ENCODE measurements at places on chromosomes 1 and 21.

DNA sequence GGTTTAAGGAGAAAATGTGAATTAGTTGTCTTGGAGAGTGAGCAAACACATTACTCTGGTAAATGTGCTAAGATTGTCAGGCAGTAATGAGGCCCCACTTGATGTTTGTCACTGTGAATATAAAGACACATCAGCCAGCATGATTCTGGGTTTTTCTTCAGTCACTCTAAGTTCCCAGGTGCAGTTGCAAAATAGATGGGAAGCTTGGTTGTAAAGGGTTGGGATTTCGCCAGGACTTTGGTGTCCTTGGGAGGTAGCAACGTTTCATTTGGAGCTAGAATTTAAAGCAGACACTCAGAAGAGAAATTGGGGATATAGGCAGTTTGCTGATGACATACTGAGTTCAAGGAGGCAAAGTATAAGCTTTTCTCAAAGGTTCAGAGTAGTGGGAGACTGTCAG is 154.3 kb downstream of the MAST2 start:
- no peak for DNase-seq

DNA sequence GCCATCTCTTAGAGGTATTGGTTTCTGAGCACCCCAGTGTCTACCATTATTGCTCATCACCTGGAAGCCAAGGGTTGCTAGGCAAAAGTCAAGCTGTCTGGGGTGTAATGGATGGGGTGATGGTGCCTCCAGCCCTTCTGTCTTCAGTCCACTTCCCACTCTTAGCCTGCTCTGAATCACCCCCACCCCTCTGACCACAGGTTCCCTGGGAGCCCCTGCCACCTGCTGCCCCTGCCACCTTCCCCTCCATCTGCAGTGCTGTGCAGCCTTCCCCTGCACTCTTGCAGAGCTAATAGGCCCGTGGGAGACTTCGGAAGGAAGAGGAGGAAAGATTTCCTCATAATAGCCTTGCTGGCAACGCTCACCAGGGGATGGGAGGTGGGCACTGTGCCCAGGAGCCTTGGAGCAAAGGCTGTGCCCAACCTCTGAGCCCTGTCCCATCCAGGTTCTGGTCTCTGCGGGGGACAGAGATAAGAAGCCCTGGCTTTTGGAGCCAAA is 35.5 kb downstream of the CAPN2 start:
- DNase-seq: no peak

- no peak for DNase-seq
Measured at GRCh38 chr1:30664103-30664755, 59.2 kb downstream of the MATN1 start.

DNA sequence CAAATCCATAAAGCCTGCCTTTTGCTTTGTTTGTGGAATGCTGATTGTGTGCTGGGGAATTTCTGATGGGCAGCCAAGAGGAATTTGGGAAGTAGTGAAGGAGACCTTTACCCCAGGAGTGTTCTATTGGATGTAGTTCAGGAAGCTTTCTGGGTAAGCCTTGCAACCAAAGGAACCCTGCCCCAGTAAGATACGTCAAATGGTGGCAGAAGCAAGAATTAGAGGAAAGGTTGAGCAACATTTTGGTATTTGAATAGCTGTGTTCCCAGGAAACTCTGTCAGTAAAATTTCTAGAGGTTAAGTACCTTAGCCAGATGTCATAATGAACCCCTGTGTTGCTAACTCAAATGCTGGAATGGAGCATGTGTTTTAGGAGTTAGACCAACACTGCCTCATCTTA is 6.4 kb downstream of the MGST3 start:
- DNase-seq: no peak

DNA sequence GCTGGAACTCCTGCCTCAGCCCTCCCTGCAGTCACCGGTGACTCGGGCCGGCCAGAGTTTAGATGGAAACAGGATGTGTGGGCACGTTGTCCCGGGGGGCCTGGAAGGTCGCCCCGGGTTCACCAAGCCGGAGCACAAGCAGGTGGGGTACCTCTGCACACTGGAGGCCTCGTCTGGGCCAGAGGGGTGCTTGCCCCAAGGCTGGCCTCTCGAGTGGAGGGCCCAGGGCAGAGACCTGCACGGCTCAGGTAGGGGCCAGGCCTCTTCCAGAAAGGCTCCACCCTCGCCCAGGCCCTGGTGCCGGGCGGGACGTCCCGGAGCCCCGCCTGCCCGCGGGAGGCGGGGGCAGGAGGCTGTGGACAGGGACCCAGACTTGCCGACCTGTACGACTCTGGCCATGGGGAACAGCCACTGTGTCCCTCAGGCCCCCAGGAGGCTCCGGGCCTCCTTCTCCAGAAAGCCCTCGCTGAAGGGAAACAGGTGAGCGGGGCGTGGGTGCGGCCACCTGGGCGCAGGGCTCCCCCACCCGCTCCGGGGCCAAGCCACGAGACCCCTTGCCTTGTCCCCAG is at the start of gene PLEKHN1:
Gene PLEKHN1 (plus strand): TSS at position 348 of the 569 bp plus-strand sequence. CDS start 50 bp downstream, at position 398.
- no peak for DNase-seq

- no peak for DNase-seq
Measured at GRCh38 chr1:78745111-78745510, 95.5 kb downstream of the IFI44 start.
